Right renal cortex interstitium (tissue), 3 donors: ENCODE measurements at places on chromosomes 4 and X. TPM values are rescaled to one million over a fixed set of nuclear protein-coding genes. Genes with fewer than 3 reads are reported as not detected.

The DNAAF6 gene
- polyA plus RNA-seq: 0.10 TPM

The FGF5 gene
- not detected for polyA plus RNA-seq

GRCh38 chr4:155667568-155668511, 1.2 kb downstream of the GUCY1A1 start:
- DNase-seq: no peak

DNA sequence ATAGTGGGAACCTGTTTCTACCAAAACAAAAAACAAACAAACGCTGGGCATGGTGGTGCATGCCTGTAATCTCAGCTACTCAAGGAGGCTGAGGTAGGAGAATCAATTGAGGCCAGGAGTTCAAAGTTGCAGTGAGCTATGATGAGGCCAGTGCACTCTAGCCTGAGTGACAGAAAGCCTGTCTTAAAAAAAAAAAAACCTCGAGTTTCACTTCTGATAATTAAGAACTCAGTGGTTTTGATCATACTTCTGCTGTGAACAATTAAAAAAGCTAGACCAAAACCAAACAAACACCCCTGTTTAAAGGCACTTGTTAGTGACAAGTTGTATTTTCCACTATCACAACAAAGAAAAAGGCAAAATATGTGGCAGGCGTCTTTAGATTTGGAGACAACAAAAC, 15.0 kb upstream of the UBE2D3 start:
- DNase-seq: no peak

DNA sequence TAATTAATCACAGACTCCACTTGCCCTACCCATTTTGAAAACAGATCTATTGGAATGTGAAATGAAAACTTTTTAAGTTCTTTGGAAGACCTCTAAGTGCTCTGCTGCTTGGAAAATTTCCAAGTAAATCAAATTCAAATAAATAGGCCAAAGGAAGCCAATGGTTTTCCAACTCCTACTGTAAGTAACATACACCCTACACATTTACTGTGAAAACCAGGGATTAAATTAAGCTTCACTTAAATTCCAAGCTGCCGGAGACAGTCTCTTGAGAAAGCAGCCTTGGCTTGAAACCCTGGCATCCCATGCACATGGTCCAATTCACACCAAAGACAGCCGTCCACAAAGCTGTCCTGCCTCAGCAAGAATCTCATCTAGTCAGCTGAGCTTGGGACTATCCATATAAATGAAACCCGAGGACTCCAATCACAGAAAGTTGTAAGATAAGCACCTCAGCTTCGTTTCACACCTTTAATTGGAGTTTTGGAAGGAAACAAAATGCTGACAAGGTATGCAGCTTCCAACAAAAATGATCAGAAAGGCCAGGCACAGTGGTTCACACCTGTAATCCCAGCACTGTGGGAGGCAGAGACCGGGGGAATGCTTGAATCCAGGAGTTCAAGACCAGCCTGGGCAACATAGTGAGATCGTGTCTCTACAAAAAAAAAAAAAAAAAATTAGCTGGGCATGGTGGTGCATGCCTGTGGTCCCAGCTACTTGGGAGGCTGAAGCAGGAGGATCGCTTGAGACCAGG, 88.6 kb downstream of the APBB2 start:
- no peak for DNase-seq

- DNase-seq: no peak
Measured at GRCh38 chr4:181504924-181505323, 738.3 kb upstream of the TENM3 start.

- no peak for DNase-seq
Measured at GRCh38 chr4:73723928-73724327, 16.4 kb upstream of the CXCL8 start.

- DNase-seq: no peak
Measured at GRCh38 chr4:135201081-135201480, 999.5 kb upstream of the PABPC4L start.

DNA sequence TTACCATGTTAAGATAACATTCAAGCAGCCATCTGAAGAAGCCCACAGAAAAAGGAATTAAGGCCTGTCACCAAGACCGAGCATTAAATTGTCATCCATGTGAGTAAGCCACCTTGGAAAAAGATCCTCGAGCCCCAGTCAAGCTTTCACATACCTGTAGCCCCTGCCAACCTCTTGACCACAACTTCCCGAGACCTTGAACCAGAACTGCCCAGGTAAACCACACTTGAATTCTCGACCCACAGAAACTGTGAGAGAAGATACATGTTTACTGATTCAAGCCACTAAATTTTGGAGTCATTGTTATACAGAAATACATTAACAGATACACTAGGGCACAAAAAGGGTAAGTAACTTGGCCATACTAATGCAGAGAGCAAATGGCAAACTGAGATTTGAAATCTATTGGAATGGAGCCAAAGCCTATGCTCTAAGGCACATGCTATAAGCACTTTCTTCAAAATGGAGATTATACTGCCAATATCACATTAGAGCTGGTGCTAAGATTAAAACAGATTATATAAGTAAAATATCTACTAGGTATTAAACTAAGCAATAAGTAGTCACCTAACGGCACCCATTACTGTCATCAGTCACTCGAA, 49.5 kb downstream of the FAM13A start:
- no peak for DNase-seq

- no peak for DNase-seq
Measured at GRCh38 chrX:77398330-77398954, 48.7 kb upstream of the FGF16 start.

GRCh38 chr4:127920521-127920920, 39.8 kb downstream of the PLK4 start:
- no peak for DNase-seq

GRCh38 chrX:11770320-11770719, 12.3 kb downstream of the MSL3 start:
- no peak for DNase-seq

DNA sequence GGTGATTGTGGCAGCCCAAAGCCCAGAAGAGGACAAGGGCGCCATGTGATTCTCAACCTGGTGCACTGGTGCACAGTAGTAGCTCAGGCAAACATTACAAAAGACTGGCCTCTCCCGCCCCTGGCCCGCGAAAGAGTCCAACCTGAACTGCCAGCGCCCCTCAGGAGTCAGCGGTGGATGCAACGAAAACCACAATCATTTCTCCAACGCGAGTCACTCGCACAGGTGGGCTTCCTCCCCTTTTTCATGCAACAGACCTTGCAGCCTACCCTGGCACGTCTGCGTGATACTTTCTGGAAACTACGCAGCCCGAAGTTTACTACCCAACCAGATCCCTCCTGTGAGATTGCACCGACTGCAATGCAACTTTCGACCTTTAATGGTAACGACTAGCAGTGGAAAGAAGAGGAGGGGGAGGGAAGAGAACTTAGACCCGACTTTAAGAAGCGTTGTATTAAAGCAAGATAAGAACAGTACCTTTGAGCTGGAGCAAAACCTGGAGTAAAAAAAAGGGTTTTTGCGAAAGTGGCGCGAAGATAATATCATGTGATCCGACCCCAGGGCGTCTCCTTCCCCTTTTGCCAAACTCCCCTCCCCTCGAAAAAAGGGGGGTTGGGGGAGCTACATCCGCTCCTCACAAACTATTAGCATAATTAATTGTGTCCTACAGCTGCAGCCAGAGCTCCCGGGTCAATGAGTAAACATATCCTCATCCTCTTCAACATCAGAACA, 63.3 kb upstream of the CCDC160 start:
- no peak for DNase-seq

- no peak for DNase-seq
Measured at GRCh38 chrX:103608306-103608963, 672 bp downstream of the TCEAL3 start.

DNA sequence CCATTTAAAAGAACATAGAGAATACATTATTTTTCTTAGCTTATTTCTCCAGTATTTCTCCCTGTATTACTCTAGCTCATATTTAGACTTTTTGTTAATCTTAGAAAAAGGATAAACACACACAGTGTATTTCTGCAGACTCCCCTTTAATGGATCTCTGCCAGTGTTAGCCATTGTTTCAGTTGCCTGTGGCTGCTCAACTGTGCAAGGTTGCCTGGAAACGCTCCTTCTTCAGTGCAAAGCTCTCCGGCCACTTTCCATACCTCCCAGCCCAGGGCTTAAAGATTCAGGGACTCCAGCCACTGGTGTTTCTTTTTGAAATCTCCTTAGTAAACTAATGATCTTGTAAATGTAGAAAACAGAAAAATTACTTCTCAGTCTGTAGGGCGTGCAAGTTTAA, 104.9 kb downstream of the SLIT2 start:
- DNase-seq: no peak

- DNase-seq: no peak
Measured at GRCh38 chr4:80486603-80487002, 151.1 kb downstream of the CFAP299 start.

GRCh38 chr4:165493359-165493758, 114.6 kb downstream of the CPE start:
- DNase-seq: no peak
